ENCODE measurements at places on chromosomes 3 and 15.

DNA sequence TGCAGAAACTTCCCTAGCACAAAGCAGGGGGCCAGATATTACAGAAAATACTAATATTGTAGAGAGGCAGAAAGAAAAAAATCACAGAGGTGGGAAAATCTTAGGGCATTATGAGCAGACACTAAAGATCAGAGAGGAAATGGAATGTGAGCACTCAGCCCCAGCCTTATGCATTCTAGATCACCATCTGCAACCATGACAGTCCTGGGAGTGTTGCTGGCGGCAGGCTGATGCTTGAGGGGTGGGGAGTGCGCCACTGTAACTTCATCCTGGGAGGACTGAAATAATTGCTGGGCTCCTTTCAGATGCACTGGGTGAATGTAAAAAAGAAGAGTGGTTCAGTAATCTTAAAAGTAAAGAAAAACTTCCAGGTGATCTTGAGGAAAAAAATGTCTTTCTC is 427.6 kb upstream of the SEMA6D start:
- no peak for DNase-seq

DNA sequence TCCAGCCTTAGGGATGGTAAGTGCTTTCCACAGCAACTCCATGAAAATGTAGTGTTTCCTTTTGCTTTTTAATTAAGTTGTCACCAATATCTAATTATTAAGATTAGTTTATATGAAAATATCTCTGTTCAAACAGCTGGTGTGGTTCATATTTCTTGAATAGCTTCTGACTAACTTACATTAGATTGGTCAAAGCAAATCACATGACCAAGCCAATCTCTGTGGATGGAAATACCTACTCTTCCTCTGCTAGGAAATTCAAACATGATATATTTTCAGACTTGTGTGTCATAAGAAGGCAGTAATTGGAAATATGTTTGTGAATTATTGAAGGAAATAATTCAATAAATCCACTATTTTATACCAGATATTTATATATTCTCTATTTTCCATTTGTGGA is 54.6 kb upstream of the CADM2 start:
- no peak for DNase-seq

DNA sequence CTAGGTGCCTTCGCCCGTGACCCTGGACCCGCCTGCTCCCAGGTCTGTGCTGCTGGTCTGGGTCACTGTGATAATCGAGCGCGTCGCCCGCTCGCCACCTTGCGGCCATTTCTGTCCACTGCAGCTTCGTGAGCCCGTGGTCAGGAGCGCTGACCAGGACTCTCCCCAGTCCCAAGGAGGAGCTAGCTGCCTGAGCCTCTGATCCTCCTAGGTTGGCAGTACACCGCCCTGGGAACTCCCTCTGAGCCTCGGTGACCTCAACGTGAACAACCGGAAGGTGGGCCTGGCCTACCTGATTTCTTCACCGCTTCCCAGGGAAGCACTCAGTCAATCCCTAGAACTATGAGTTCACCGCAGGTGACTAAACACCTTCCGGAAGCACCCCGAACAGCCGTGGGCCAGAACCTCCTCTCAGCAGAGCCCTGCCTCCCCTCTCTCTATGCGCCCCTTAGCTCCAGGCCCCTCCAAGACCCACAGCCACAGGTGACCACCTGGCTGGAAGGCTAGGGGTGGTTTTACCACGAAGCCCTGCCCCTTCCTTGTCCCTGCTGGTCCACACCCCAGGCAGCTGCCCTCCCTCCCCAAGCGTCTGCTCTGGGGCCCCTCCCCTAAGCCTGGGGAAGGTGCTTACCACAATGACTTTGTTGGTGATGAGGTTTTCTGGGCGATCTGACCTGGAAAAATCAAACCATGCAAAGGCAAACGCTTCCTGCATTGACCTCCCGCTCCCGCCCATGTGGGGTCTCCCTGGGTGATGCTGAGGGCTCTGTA is 9.7 kb downstream of the PLA2G4D start:
- no peak for DNase-seq

- no peak for DNase-seq
These were observed 17.8 kb upstream of the MCCC1 start for GRCh38 chr3:183117056-183117455.

DNA sequence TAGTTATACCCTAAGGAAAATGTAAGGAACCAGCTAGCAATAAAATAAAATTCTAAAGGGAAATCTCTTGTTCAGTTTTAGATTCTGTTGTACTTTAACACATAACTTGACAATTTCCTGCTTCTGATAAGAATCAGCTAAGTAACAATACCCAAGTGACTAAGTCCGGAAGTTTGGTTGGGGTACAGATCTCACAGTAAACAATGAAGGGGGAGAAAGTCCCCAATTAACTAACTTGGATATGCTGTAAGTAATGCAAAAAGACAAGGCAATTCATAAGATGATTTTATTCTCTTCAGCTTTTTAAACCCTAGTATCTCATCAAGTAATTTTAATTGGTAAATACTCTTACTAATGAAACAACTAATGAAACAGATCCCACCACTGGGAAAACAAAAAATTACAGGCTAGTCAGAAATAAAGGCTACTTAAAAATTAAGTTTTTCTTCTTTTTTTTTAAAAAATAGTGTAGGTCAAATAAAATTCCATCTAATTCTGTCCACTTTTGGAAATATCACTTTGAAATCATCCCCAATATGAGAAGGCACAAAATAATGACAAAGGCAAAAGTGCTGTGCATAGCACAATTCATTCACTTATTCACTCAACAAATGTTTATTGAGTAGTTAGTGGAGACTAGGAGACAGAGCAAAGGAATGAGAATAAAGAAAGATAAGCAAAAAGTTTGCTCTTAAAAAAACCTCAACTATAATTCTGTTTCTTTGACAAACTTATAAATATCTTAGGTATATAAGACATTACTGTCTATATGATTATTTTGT is 37.8 kb upstream of the IL20RB start:
- DNase-seq = no peak
